Stimulated activated CD4-positive, alpha-beta T cell treated with anti-CD3 and anti-CD28 coated beads, Interleukin-15, amount 100 ng/mL, for 48 hours (primary cell): ENCODE measurements at places on chromosomes 4 and X.

DNA sequence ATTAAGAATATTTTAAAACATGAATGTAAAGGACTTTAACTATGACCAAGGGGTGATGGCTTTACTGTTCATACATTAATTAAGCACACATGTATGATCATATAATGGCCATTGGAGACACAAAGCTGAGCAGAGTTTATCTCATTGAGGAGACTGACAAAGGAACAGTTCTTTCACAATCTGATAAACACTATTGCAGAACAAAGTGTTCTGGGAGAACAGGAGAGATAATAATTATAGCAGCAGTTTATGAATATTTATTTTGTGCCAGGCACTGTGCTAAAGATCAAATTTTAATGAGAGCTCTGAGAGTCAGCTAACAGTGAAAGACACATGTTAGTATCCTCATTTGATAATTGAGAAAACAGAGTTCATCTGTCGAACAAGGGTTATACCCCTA is 242.4 kb upstream of the NR3C2 start:
- DNase-seq, result no peak

DNA sequence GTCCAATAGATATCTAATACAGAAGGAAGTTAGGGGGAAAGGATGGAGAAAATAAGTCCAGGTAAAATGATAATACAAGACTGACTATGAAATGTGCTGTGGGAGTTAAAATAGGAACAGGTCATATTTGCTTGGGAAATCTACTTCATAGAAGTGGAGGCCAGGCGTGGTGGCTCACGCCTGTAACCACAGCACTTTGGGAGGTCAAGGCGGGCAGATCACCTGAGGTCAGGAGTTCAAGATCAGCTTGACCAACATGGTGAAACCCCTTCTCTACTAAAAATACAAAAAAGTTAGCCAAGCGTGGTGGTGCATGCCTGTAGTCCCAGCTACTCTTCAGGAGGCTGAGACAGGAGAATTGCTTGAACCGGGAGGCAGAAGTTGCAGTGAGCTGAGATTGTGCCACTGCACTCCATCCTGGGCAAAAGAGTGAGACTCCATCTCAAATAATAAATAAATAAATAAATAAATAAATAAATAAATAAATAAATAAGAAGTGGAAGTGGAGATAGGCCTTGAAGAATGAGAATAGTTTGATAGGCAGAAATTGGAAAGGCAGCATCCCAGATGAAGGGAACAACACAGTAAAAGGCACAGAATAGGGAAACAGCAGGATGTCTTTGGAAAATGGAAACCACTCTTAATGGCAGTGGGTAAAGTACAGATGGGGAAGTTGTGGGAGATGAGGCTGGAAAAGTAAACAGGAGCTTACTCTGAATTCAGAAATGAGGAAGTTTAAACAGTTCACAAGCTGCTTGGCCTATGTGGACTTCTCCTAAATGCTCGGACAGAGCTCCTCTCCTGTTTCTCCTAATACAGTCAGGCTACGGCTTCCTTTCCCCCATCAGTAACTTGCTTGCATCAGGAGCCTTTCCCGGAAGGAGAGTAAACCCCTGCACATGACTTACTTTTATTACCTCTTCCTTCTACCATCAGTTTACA is 15.1 kb upstream of the GK start:
- no peak for DNase-seq

DNA sequence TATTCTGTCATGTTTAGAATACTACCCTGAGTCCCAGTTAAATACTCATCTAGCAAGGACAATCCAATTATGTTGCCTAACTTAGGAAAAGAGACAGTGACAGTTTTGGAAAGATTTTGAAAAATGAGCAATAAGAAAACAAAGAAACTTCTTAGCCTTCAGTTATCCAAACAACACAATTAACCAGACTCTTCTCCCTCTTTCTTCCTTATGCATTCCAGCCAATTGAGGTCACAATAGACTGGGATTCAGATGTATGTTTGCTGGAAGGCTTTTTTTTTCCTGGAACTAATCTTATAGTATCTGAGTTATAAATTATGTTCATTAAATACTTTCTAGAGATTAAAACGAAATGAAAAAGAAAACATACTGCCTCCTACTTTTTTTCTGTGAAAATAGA is 109.6 kb downstream of the GUCY2F start:
- no peak for DNase-seq

DNA sequence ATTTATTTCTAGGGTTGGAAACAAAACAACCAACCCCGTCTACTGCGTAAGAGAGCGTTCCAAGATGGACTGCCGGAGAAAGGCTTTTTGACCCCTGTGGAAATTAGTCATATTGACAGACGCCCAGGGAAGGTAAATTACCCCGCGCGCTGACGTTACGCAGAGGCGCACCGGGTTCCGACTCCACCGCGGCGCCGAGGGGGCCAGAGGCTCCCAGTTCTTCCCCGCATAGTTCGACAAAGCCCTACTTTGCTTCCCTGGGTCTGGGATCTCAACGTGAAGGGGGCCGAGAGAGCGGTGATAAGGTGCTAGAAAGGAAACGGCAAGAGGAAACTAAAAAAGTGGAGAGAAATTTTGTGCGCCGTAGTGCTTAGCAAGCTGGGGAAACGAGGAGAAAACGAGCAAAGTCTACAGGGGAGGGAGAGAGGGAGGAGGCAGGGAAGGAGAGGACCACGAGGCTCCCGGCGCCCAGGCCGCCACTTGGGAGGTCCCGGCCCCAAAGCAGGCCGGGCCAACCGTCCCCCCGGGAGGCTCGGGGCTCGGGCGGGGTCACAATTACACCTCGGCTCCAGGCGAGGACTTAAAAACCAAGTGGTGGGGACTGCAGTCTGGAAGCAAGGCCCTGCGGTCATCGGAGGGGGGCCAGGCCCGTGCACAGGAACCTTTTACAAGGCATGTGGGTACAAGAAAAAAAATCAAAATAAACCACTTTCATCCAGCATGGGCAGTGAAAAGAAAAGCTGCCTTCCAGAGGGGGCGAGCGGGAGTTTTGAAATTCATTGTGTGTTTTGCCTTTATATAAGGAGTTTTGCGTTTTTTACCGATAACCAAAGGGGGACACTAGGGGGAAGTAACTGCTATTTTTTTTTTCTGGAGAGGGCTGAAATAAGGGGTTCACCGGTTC is 13.2 kb downstream of the HAND2 start:
- DNase-seq, result no peak

GRCh38 chr4:70739496-70740337 is 18.0 kb downstream of the RUFY3 start:
- no peak for DNase-seq

DNA sequence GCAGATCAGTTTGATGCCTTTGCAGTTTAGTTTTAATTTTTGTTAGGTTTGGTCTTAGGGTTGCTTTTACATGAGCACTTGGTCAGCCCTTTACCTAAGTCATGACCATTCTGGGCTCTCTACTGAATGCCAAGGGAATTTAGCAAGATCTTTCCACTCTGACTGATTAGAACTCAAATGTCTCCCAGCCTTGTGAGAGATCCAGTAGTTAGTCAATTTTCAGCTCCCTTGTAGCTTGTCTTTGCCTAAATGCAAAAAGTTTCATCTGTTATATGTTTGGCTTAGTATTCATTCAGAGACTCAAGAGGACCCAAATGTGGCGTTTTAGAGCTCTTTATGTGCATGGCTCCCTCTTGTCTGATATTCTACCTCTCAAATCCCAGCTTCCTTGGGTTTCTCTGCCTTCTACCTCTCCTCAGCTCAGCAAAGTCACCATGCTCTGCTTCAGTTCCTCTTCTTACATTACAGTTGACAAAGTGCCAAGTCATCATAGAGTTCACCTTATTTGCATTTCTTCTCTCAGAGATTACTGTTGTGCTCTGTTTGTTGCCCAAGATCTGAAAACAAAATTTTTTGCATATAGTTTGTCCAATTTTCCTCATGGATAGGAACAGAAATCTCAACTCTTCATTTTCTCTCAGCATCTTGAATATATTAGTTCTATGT is 17.5 kb upstream of the JAKMIP1 start:
- no peak for DNase-seq
